ENCODE measurements at places on chromosomes 1 and 21.

DNA sequence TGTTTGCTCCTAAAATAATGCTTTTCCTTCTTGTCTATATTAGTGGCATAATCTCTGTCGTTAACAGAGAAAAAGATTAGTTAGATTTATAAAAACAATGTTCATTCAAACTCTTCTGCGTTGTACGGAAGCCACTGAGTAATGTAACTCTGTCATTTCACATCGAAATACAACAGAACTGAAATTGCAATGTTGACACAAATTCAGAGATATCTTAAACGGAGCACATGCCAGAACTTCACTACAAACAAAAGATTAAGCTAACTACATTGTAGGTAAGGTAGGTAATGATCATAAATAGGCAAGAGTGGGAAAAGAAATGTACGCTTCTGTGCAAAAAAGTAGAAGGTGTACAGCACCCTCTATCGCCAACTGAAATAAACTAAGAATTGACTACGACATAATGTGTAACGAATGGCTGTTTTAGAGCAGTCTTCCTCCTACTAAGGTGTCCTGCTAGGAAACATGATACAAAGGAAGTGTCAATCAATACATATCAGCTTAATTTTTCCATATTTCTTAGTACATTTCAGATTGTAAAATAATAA, 56.6 kb downstream of the PCNX2 start:
- DNase-seq, result no peak

DNA sequence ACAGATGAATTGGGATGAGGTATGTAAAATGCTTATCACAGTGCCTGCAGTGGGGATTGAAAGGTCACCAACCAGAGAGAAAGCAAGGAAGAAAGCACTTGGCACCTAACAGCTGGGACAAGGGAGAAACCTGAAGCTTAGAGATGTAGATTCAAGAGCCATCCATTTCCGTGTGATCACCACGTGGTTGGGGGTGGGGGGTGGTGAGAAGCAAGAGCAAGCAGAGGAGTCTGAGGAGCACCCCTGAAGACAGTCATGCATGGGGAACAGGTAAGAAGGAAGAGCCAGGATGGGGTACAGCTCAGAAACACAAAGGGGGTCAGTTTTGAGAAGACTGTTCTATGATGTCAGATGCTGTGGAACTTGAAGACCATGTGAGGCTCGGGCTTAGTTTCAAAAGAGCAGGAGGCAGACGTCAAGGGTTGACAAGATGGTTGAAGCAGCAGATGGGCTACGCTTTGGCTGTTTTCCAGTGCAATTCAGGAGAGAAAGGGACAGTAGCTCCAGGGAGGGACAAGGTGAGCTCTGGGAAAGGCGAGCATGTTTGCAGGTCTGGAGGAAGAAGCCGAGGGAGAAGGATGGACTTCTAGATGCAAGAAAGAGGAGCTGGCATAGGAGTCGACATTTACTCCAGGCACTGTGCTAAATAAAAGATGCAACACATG, 17.4 kb downstream of the KANK4 start:
- no peak for DNase-seq

- DNase-seq, result no peak
Measured at GRCh38 chr1:154502066-154502743, at the start of the genes SHE and TDRD10. Gene SHE, minus strand, starts transcription at chr1:154502412. Its CDS starts 386 bp downstream, at chr1:154502026. Gene TDRD10, plus strand, starts transcription at chr1:154502219. Its CDS starts 4,685 bp downstream, at chr1:154506904.

DNA sequence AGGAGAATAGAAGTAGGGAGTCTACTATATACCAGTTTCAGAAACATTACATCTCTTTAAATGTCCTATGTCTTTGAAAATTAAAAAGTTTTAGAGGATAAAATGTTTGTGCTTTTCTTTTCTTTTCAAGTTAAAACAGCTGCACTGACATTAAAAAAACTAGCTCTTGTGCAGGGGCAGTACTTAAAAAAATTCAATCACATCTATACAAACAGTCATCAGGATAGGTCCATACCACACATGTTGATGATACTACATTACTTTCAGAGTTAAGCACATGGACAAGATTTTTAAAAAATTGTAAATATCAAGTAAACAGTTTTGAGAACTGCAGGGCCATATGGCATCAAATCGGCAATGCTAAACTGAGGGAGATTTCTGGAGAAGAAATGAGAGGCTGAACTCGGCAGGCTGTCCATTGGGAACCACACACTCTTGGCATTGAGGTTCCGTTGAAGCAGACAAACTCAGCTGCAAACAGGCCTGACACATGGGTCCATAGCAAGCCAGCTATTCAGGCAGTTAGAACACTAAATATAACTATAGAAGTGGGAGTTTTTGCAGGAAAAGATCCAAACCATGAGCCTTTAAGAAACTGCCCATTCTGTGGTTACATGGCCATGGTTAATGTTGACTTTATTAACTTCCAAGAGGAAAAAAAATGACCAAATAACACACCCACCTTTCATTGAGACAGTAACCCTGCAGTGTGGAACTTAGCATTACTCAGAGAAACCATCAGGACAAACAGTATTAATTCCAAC, 84.5 kb upstream of the BCL10 start:
- DNase-seq, result no peak

- DNase-seq, result no peak
Measured at GRCh38 chr21:42279888-42280287, 35.3 kb downstream of the TFF3 start.

DNA sequence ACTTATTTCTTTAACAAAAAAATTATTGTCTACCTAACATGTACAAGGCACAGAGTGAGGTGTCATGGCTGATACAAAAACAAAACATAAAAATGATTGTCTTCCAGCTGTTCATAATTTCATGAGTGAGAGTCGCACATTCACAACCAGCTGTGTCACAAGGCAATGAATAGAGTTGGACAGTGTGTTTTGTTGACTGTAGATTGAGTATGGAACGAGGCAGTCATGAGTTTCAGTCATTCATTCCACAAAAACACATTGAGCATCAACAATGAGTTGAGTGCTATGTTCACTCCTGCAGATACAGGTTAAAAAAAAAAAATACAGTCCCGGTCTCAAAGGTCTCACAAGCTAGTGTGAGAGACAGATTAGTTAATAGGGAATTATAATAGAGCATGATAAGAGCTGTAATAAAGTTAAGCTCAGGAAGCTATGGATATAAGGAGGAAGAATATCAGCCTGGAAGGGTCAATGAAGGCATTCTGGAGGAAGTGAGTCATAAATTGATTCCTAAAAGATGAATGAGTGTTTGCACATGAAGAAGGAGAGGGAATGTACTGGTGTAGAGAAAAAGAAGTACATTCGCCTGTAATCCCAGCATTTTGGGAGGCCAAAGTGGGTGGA, 47.8 kb upstream of the ARHGAP29 start:
- DNase-seq, result no peak

DNA sequence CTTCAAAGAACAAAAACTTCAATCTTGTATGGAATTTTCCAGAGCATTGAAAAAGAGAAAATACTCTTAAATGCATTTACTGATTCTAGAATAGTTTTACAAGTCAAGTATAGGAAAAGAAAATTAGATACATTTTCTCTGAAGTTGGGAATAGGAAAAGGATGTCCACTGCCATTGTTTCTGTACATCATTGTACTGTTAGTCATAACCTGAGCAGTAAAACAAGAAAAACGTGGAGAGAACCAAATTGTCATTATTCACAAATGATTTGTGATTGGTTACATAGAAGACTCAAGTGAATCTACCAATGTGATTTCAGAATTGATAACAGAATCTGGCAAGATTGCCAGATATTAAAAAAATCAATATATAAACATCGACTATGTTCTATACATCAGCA, 27.4 kb downstream of the PRKACB start:
- DNase-seq, result no peak

Measured in DMS 273 treated with DMSO at 0.1 percent for 48 hours (cell line).